ENCODE measurements at places on chromosomes 3 and 15. TPM values are rescaled to one million over a fixed set of nuclear protein-coding genes. Genes with fewer than 3 reads are reported as not detected.

KY gene
- total RNA-seq, result 1.6 TPM

GRCh38 chr3:46565607-46566039 is 479 bp downstream of the LRRC2 start:
- H3K27me3 ChIP-seq, result no peaks in the 10 kb centered on the region
- H3K36me3 ChIP-seq, result no peaks in the 10 kb centered on the region
- peak; percentile 90 for DNase-seq
- H3K27ac ChIP-seq, result peak overlapping the region; percentile 99

IRAK2 gene
- total RNA-seq, result 23.1 TPM

DNA sequence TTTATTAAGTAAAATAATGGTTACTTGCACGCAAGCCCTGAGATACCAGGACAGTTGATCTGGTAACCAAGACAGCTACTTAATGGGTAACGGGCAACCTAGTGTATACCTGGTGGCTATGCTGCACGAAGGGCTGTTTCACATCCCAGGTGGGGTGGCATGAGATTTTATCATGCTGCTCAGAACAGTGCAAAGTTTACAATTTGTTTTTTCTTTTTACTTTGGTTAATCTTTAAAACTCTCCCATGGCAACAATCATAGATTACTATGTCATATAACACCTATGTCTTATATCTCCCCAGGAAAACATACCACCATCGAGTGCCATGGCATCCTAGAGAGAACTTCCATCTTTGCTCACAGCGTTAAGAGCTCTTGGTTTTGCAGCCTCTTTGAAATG is 32.2 kb upstream of the SLC28A1 start:
- peak overlapping the region; percentile 80 for H3K27ac ChIP-seq

DNA sequence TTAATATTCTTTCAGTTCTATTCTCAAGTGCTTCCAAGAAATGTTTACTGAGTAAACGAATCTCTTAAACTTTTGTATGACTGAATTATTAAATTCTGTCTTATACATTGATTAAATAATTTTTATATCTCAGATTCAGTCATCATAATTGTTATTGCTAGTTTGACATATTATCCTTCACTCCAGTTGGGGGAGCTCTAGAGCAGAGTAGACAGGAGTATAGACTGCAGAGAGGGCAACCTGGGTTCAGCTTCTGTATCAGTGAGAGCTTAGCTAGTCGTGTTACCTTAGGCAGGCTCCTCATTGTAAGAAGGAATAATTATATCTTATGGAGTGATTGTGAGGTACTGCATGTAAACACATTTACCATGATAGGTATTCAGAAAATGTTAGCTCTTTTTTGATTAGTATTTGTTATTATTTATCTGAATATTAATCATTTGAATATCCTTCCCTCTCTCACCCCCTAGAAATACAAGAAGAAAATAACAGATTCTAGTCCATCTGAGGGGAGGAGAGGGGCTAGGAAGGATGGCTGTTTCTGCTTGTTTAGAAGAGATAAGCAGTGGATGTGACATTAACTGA is 31.0 kb upstream of the ZCWPW2 start:
- no peaks in the 10 kb centered on the region for H3K4me1 ChIP-seq
- H3K36me3 ChIP-seq, result peaks cover 5% of the 10 kb centered on the region
- H3K27me3 ChIP-seq, result no peaks in the 10 kb centered on the region

DNA sequence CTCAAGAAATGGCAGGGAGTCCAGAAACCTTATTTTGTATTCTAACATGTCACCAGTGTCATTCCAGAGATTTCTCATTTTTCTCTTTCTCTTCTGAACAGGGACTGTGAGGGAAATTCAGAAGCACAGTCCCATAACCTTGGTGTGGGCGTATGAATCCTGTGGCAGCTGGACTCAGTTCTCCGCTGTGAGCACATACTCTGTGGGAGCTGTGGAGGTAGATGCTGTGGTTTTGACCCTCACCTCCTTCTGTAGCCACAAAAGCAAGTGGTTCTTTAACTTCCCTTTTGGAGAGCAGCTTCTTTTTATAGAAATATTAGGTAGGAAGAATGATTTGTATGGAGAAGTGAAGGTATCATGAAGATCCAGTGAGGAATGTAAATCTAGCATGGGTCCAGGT is 13.4 kb downstream of the TMEM207 start:
- H3K36me3 ChIP-seq, result no peaks in the 10 kb centered on the region
- H3K27ac ChIP-seq, result no peak overlapping the region
- H3K4me1 ChIP-seq, result no peaks in the 10 kb centered on the region
- H3K4me3 ChIP-seq, result no peak overlapping the region

DNA sequence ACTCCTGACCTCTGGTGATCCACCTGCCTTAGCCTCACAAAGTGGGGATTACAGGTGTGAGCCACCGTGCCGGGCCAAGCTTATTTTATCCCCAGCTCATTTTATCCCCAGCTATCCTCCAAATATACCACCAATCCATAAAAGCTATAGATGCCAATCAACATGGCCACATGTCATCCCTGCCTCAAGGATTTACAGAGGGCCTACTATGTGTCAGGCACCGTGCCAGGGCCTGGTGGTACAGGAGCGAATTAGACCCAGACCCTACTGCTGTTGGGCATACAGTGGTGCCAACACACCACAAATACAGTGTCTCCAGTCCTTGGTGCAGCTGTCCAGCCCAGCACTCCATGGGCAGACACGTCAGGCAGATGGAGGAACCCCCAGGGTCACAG is 73.4 kb downstream of the SCN5A start:
- H3K4me1 ChIP-seq, result no peaks in the 10 kb centered on the region
- no peak overlapping the region for H3K27ac ChIP-seq
- H3K27me3 ChIP-seq, result no peaks in the 10 kb centered on the region
- H3K4me3 ChIP-seq, result no peak overlapping the region
- no peaks in the 10 kb centered on the region for H3K36me3 ChIP-seq
- no peak for DNase-seq

Measured in gastrocnemius medialis (tissue), 4 donors.